ENCODE measurements at places on chromosomes 6 and 20.

DNA sequence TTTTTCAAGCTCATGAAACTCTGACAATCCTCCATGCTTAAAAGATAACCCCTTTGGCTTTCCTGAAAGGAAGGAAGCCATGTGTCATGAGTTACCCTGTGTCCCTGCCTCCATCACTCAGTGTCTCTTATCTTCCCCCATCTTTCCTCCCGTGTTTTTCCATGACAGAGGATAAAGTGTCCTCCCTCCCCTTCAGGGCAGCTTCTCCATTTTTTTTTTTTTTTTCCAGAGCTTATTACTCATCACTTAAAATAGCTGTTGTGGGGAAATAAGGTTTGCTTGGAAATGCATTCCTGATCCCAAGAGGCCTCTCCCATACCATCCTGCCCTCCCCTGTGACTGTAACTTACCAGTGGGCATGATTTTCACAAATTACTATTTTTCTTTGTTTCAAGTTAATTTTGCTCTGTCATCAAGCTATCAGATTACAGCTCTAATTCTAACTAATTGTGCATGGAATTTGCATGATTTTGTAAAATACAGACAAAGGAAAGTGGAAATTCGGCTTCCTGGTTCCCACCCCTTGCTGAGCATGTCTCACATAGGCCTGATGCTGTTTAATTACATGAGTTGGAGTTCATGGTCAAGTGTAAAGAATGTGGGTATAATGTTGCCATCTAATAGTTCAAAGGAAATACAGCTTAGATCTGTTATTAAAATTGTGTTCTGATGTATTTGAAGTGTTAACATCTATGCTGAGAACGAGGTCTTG lies 614.5 kb upstream of the FLRT3 start:
- no peak for DNase-seq

- no peak for DNase-seq
These were observed 39.7 kb downstream of the MAP3K5 start for GRCh38 chr6:136752554-136752953.

GRCh38 chr6:25547797-25548196 lies 104.2 kb upstream of the SCGN start:
- DNase-seq: no peak

DNA sequence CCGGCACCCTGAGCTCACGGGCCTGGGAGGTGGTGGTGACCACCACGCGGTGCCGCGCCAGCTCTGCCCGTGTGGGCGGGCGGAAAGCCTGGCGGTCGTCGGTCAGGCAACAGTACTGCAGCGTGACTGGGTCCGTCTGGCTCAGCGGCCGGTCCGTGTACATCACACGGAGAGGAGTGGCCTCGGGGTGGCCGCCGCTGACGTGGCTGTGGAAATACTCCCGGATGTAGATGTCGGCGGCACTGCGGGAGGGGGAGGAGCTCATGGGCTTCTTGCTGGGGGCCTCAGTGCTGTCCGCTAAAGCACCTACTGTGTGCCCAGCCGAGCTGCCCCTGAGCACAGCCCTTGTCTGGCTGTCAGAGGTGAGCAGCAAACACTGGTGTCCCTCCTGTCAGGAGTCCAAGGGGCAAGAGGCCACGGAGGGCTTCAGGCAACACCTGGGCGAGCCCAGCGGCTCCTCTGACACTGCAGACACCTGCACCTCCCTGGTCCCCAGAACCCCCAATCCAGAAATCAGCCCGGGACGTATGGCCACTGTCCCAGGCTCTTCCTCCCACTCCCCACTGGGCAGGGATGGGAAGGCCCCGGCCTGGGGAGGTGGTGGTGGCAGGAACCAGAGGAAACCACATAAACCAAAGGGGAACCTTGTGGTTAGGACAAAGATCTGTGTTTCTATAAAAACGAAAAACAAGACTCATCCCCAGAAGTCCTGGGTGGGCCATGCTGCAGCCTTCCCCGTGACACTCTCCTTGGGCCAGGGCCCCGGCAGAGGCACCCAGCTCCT lies 6.5 kb downstream of the HELZ2 start:
- DNase-seq: peak; percentile 71

GRCh38 chr6:157592541-157592940 lies 211.6 kb downstream of the ZDHHC14 start:
- DNase-seq: no peak

GRCh38 chr6:65566117-65566516 lies 140.9 kb downstream of the EYS start:
- no peak for DNase-seq

DNA sequence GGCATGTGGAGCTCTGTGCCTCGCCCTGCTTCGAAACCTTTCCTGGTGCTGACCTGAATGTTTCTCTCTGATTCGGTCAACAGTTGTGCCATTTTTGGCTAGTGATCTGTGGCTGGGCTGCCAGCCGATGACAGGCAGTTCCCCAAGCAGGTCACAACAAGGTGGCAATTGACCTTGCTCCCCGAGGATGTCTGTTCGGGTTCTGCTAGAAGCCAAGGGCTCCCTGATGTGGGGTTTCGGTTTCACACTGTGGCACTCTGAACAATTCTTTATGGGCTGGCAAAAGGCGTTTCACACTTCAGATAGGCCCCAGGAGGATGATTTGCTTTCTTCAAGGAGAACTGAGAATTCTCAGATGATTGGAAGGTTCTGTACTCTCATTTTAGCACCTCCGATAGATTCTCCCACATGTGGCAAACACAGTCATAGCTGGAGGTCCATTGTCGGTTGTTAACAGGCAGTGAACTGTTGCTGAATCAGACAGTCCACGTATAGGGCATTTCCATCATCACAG lies 135.6 kb downstream of the SLC24A3 start:
- DNase-seq: no peak

DNA sequence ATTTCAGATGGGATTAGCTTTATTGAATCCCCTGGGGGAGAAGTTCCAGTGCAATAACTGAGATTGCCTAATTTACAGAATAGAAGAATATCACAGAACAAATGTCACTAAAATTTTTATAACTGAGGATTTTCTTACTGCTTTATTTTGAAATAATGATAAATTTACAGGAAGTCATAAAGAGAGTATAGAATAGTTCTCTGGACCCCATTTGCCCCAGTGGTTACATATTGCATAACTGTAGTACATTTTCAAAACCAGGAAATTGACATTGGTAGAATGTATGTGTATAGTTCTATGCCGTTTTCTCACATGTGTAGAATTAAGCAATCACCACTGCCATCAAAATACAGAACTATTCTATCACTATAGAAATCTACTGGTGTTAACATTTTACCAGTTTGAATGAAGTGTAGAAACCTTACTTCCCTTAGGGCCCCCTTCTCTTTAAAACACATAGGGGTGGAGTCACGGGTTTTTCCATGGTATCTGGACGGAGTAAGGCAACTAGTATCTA lies 18.3 kb downstream of the KIF6 start:
- DNase-seq: no peak

DNA sequence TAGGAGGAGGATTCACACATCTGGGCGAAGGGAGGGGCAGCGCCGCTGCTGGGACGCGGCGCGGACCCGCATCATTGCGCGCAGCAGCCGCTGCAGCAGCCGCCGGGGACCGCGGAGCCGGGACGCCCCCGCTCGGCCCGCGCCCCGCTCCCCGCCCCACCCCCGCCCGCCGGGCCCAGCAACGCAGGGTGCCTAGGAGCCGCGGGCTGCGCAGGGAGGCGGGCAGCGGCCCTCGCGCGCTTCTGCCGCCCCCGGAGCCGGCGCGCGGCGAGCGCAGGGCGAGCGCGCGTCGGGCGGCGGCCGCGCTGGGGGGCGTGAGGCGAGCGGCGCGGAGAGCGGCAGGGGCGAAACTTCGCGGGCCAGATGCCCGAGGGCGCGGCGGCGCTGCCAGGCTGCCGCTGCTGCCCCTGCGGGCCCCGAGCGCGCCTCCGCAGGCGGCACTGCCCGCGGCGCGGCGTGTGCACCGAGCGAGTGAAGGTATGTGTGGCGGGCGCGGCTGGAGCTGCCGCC lies at the start of gene NKAIN2:
Gene NKAIN2, plus strand, starts transcription at position 362 of the 510 bp plus-strand sequence.
- no peak for DNase-seq

DNA sequence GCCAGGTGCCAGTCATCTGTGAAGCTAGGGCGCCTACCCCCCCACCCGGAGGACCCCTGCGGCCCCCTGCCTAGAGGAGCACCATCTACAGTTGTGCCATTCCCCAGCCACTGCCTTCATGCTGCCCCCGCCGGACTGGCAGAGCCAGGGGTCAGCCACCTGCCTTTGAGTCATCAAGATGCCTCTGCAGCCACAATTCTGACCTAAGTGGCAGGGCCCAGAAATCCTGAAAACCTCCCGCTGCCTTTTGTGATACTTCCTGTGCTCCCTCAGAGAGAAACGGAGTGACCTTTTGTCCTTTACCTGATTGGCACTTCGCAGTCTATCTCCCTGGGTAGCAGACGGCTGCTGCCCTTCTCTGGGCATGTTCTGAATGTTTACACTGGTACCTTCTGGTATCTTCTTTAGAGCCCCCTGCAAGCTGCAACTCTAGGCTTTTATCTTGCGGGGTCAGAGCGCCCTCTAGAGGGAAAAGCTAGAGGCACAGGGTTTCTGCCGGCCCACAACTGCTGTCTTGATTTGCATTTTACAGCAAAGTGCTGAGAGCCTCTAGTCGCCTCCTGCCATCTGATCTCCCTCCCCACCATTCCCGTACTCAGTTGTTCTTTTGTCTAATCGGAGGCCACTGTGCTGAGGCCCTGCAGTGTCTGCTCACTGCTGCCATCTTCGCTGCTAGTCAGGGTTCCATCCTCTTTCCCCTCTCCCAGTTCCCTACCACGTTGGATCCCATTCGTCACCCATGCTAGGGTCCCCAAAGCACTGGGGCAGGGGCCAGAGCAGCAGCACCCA lies 26.9 kb downstream of the SPATA2 start:
- DNase-seq: peak; percentile 54

DNA sequence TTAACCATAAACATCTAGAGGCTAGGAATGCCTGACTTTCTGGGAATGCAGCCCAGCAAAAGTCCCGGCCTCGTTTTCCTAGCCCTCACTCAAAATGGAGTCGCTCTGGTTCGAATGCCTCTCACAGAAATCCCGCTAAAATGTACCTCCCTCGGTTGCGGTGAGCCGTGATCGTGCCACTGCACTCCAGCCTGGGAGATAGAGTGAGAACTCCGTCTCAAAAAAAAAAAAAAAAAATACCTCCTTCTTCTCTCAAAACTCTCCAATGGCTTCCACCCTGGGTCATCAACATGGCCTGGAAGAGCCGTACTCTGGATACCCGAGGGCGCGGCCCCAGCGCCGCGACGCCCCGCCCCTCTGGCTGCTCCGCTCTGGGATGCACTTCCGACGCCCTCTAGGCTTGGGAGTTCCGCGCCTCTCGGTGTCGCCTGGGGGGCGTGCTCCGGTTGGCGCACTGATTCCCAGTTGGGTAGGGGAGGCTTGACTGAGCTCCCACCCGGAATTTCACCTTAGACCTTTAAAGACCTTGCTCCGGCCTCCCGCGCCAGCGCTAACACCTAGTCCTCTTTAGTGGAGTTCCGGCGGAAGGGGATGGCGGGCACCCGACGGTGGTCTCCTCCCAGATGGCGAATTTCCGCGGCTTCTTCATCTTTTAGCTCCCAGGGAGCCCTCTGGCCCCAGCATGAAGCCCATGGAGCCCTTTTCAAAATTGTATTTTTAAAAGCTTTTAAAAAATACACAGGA lies 12.3 kb downstream of the HMGN4 start:
- DNase-seq: no peak

GRCh38 chr20:55213653-55214052 lies 738.3 kb downstream of the DOK5 start:
- no peak for DNase-seq

GRCh38 chr6:150018846-150019580 lies 6.3 kb downstream of the RAET1L start:
- no peak for DNase-seq

GRCh38 chr6:107689951-107690642 lies 134.0 kb downstream of the SCML4 start:
- DNase-seq: no peak

- DNase-seq: no peak
These were observed 2.1 kb upstream of the GATA5 start for GRCh38 chr20:62477669-62478455.

GRCh38 chr6:163086624-163086920 lies 327.9 kb upstream of the QKI start:
- DNase-seq: no peak

GRCh38 chr20:15627501-15627903 lies 945.7 kb downstream of the KIF16B start:
- DNase-seq: no peak

DNA sequence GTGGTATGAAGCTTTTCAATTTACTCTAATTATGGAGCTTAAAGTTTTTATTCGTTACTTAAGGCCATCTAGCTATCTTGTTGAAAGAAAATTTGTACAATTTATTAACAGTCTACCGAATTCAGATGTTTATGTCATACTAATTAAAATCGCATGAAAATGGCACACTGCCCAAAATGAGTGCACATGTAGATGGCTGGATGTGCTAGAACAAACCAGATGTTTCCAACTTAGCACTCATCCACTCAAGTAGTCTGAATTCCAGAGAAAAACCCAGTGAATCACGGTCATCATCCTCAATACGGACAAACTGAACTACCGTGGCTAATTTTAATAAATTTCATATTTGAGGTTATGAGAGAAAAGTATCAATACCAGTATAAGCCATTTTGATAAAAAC lies 70.4 kb downstream of the COL12A1 start:
- DNase-seq: no peak

GRCh38 chr6:25035174-25035511 lies 99.4 kb upstream of the RIPOR2 start:
- no peak for DNase-seq

GRCh38 chr6:12010635-12011275 lies 1.4 kb upstream of the HIVEP1 start:
- no peak for DNase-seq

- DNase-seq: no peak
These were observed 54.3 kb upstream of the CNR1 start for GRCh38 chr6:88220493-88220892.

DNA sequence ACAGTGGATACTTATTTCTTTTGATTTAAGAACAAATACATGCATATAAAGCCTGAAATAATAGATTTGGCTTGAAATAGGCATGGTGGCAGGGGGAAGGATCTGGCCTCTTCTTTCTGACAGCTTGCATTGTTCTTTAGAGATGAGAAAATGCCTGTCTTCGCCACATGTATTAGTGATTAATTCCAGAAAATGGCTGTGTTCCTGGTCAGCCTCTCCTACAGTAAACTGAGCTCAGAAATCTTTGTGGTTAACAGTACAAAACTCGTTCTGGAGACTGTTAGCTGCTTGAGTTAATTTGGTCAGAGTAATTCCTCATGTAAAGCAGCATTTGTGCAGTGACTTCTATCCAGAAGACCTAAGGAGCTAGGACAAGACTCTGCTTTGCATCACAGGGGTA lies 151.5 kb downstream of the EYA4 start:
- DNase-seq: no peak

Measured in CD4-positive, alpha-beta memory T cell (primary cell).